ENCODE measurements at places on chromosomes 16 and 17.

DNA sequence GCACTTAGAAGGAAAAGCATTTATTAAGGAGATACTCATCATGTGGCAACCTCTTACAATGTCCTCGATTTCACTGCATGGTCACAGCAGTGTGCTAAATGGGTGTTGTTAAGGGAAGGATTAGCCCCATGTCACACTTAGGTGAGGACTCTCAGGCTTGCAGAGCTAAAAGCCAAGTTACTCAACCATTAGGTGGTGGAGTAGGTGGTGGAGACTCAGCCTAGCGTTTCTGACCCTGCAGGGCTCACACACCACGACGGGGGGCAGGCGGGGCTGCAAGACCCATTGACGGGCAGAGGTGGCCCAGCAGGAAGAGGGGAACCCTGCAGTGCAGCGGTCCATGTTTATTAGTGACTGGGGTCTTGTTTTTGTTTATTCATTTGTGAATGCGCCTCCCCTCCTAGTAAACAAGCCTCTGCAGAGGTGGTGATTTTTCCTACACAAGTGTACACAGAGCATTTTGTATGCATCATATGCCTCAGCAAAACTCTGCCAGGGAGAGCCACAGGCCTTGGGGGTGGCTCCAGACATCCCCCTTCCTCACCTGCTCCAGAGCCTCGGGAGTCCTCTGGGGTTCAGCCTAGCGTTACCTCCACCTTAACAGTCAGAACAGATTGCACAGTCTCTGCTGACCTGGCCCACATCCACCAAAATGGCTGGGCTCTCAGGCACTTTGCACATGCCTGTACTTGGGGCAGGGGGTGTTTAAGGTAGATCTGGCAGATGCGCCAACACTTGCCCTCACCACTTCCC lies 216.7 kb downstream of the C16orf95 start:
- DNase-seq = peak; percentile 9

DNA sequence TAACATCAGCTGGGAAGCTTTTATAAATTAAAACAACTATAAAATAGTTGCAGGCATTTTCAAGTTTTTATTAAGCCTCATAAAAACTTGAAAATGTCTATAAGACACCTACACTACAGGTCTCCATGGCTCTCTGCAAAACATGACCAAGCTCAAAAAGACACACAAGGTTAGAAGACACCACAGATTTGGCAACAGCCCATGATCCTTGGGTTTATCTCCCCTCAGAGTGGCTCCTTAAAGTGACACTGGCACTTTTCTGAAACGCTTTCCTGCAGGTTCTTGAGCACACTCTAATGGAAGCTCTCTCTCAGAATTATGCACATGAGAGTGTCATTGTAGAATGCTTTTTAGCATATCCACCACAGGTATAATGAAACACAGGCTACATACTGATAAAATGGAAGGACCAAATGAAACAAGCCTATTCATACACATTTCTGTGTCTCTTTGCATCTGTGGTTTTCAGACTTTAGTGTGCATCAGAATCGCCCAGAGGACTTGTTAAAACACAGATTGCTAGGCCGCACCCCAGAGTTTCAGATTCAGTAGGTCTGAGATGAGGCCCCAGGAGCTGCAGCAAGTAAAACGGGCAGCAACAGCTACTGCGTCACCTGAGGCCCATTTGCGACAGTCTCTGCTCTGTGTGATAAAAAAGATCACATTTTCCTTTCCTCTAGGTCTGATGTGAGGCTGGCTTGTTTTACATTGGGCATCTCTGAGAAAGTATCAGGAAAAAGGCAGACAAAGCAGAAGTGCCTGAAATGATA lies 75.0 kb upstream of the WSB1 start:
- DNase-seq = no peak

- DNase-seq = no peak
These were observed 11.0 kb downstream of the FBRS start for GRCh38 chr16:30669026-30669902.

GRCh38 chr16:72963533-72964315 lies 84.2 kb downstream of the ZFHX3 start:
- no peak for DNase-seq

- no peak for DNase-seq
These were observed 11.6 kb upstream of the CAPN15 start for GRCh38 chr16:515939-516226.

GRCh38 chr17:3009411-3009920 lies 53.9 kb downstream of the OR1D5 start:
- no peak for DNase-seq

- DNase-seq = no peak
These were observed 101.2 kb downstream of the RPTOR start for GRCh38 chr17:80645706-80646325.

DNA sequence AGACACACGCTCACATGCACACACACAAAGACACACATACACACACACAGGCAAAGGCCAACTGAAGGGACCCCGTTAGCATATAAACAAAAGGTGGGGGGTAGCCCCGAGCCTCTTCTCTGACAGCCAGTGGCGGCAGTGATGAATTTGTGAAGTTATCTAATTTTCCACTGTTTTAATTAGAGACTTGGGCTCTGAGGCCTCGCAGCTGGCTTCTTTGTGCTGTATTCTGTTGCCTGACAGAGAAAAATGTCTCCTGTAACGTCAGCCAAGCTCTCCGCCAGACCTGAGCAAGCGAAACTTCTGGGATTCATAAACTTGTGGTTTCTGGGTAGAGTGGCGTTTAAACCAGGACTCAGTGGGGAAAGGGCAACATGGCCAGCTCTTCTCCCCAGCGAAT lies 113.9 kb upstream of the FOXF1 start:
- no peak for DNase-seq

DNA sequence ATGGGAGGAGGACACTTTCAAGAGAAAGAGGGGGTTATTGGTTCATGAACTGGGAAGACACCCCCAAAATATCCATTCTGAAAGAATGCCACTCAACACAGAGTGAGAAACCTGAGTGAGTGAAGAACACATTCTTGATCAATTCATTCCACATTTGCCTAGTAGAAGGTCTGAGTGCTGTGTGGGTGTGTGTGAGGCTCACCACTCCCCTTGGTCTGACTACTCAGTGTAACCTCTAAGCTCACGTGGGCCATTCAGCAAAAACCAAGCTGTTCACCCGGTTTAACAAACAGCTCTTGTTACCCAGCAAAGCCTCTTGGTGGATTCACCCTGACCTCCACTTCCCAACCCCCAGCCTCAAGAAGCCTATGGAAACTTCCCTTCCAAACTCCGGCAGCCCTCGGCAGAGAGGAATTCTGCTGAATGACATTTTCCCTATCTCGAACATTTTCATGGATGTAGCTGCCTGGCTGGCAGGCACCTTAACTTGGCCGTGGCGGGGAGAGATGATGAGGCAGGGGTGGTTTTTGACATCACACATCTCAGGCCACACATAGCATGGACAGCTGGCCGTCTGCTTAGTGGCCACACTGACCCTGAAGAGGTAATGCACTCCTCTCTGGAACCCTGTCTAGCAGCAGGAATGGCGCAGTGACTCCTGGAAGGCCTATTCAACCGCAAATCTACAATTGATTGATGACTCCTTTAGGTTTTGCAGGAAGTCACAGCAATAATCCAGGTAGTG lies 11.6 kb downstream of the ST6GALNAC1 start:
- DNase-seq = no peak

GRCh38 chr16:11757671-11758545 lies 15.3 kb upstream of the TXNDC11 start:
- peak; percentile 53 for DNase-seq
